ENCODE measurements at places on chromosomes 4 and X. TPM values are rescaled to one million over a fixed set of nuclear protein-coding genes. Genes with fewer than 3 reads are reported as not detected.

The TLR7 gene
- total RNA-seq = 0.10 TPM

The RNF175 gene
- total RNA-seq = not detected

GRCh38 chr4:53781629-53782457 is 190.6 kb upstream of the LNX1 start:
- H3K4me3 ChIP-seq = no peak overlapping the region
- H3K4me1 ChIP-seq = no peaks in the 10 kb centered on the region
- DNase-seq = no peak
- H3K27ac ChIP-seq = no peak overlapping the region
- H3K36me3 ChIP-seq = no peaks in the 10 kb centered on the region

- no peaks in the 10 kb centered on the region for H3K27me3 ChIP-seq
- H3K4me1 ChIP-seq = no peaks in the 10 kb centered on the region
- H3K36me3 ChIP-seq = no peaks in the 10 kb centered on the region
- H3K27ac ChIP-seq = no peak overlapping the region
- no peak overlapping the region for H3K4me3 ChIP-seq
Measured at GRCh38 chr4:133559987-133560386, 410.9 kb downstream of the PCDH10 start.

- H3K36me3 ChIP-seq = no peaks in the 10 kb centered on the region
- DNase-seq = no peak
- no peak overlapping the region for H3K27ac ChIP-seq
- no peak overlapping the region for H3K4me3 ChIP-seq
- H3K27me3 ChIP-seq = no peaks in the 10 kb centered on the region
- no peaks in the 10 kb centered on the region for H3K4me1 ChIP-seq
Measured at GRCh38 chr4:187937557-187937956, 58.0 kb upstream of the ZFP42 start.

DNA sequence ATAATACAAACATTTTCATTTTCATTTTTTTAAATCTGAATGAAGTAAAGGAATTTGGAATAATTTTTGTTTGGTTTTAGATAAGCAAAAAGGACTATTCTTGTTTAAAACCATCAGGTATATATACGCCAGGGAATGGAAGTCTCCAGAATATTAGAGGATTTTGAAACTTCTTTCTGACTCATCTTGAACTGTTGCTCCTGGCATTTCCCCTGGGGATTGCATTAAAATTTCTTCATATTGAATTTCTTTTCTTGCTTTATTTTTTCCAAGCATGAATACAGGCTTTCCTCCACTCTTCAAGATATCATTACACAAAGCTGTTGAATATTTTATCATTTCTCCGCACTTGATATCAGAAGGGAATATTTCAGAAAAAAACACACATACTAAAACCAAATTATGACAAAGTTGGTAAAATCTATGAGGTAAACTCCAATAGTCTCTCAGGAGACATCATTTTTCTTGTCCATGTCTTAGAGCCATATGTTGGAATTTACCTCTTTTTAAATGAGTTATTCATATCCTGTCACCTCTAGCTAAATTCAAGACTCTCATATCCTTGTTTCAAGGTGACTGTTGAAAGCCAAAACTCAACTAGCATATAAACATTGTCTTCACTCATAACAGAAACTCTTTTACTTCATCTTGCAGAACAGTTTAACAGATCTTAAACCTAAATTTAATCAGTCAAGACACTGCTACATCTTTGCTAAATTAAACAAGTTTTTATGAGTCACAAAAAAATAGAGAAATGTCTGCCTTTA is 20.7 kb upstream of the CSN1S1 start:
- H3K4me3 ChIP-seq = no peak overlapping the region
- DNase-seq = no peak
- H3K27me3 ChIP-seq = peaks cover 2% of the 10 kb centered on the region
- H3K27ac ChIP-seq = no peak overlapping the region
- H3K36me3 ChIP-seq = no peaks in the 10 kb centered on the region

GRCh38 chrX:130097507-130098209 is 12.6 kb downstream of the ELF4 start:
- H3K36me3 ChIP-seq = peaks cover 7% of the 10 kb centered on the region
- DNase-seq = peak; percentile 25

DNA sequence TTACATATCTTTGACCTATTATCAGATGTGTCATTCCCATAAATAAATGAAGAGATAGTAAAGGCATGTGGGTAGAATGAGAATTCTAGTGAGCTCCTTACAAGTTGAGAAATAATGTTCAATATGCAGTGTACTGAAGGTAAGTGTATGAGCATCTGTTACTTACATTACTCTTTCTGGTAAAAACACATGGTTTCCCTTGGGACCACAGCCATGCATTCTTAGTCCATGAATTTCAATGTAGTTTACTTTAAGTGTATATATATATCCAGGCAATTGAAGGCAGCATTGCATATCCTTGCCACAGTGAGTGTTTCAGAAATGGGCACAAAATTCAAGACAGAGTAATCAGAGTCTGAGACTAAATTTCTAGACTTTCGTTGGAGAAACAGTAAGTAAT is 277.2 kb downstream of the CXXC4 start:
- H3K36me3 ChIP-seq = no peaks in the 10 kb centered on the region
- H3K4me3 ChIP-seq = no peak overlapping the region
- H3K27me3 ChIP-seq = no peaks in the 10 kb centered on the region
- H3K4me1 ChIP-seq = no peaks in the 10 kb centered on the region

The ARX gene
- not detected for total RNA-seq
